ENCODE measurements at places on chromosomes 3 and 15.

GRCh38 chr3:126014252-126014651, 45.3 kb downstream of the ROPN1B start:
- DNase-seq: no peak

- DNase-seq: peak; percentile 34
Observed at GRCh38 chr3:53035825-53036619, 9.9 kb downstream of the SFMBT1 start.

DNA sequence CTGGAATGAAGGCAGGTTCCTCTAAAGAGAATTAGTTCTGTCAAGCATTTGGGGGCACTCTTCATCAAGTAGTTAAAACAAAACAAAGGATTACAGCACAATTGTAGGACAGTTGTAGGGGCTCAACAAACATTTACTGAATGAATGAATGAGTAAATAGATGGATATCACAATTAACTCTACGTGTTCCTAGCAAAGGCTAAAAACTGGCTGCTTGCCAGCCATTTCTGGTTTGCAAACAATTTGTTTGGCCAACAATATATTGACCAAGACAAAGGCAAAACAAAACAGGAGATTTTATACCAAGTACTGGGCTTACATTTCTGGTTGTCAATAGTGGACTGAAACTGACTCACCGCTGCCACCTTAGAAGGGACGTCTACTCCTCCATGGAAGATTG, 116.8 kb downstream of the ZNF280D start:
- no peak for DNase-seq

GRCh38 chr3:50321336-50322114, 1.0 kb downstream of the HYAL2 start:
- DNase-seq: peak; percentile 87

DNA sequence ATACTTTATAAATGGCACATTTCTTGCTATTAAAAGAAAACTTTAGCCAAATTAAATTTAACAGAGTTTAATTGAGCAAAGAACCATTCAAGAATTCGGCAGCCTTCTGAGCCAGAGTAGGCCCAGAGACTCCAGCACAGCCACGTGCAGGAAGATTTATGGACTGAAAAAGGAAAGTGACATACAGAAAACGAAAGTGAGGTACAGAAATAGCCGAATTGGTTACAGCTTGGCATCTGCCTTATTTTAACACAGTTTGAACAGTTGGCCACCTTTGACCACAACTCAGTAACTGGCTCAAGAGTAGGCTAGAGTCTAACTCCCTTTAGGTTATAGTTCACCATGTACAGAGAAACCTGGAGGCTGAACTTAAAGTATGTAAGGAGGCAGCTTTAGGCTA, 17.6 kb downstream of the CFAP44 start:
- no peak for DNase-seq

GRCh38 chr3:63047068-63047467, 171.9 kb upstream of the CADPS start:
- DNase-seq: no peak

- DNase-seq: no peak
Observed at GRCh38 chr3:127988770-127989557, 63.3 kb upstream of the SEC61A1 start.

DNA sequence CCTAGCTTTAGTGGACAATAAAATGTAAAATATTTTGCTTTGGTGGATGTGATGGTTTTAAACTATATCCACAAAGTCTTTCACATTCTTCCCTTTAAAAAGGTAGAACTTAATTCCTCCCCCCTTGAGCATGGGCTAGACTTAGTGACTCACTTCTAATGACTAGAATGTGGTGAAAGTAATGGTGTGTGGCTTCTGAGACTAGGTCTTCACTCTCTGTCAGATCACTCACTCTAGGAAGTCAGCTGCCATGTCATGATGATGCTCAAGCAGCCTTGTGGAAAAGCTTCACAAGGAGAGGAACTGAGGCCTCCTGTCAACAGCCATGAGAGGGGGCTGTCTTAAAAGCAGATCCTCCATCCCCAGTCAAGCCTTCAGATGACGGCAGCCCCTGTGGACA, 4.2 kb downstream of the LRRC2 start:
- no peak for DNase-seq

DNA sequence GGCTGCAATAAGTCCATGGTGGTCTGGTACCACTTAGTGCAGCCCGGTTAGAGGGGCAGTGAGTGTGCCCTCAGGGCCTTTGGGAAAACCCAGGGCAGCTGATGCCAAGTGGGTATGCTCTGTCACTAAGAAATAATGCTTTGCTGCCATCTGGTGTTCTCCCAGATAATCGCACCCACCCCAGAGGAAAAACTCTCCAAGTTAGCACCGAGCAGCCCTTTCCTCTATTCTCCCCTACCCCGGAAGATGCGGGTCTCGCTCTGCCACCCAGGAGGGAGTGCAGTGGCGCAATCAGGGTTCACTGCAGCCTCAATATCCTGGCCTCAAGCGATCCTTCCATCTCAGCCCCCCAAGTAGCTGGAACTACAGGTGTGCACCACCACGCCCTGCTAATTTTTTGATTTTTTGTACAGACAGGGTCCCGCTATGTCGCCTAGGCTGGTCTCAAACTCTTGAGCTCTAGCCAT, 21.3 kb upstream of the DAPK2 start:
- peak; percentile 78 for DNase-seq

DNA sequence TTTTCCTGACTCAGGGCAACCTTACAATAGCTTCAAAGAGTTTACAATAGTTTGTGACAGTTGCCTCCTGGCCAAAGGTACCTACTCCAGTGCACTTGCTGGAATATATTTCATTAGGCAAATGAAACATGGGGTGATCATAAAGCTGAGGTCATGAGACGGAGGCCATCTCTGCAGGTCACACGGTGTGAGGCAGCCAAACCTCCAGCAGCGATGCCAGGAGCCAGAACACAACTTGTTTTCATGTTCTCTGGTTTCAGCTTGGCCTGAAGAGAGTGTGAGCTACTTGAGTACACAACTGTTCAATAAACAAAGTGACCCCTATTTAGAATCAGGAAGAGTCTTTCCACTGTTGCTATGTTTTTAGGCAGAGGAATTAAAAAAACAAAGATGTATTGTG, 42.7 kb upstream of the PYGO1 start:
- no peak for DNase-seq

DNA sequence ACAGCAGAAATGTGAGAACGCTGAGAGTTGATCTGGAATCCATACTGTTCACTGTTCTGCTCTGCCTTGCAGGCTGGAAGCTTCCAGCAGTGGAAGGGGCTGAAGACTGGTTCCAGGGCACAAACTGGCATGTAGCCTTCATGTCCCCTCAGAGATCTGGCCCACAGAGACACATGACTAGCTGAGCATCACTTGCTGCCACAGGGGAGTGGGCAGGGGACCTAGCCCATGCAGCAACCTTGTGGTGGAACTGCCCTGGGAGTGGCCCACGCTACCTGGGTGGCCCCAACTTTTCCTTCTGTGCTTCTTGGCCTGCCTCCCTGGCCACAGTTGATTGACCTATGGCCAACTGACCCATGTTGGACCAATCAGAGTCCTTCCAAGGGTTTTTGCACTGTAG, 98.1 kb downstream of the TPRA1 start:
- DNase-seq: no peak

DNA sequence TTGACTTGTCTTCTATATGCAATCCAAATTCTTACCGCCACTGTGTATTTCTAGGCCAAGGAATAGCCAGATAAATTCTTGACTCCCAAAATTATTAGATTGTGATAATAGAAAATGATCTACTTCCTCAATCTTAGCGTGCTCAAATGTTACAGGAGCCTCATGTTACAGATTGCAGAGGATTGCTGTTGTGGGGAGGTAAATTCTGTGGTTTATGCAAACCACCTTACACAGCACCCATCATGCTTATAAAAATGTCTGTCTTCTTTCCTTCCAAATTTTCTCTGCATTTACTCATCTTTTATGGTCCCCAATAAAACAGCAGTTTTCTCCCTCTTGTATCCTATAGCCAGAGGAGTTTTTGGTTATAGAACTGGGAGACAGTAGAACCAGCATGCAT, 420.2 kb upstream of the ROBO1 start:
- no peak for DNase-seq

All from CD4-positive, alpha-beta T cell treated with Interleukin-21 for 1 hour (primary cell).